Hematopoietic multipotent progenitor cell treated with erythropoietin and hydrocortisone succinate and interleukin-3 and kit ligand, for 8 days (in vitro differentiated cells): ENCODE measurements at places on chromosomes 7 and 10.

- DNase-seq, result no peak
Measured at GRCh38 chr7:82050792-82051191, 280.9 kb upstream of the HGF start.

GRCh38 chr10:98417973-98418664 lies 3.1 kb upstream of the PYROXD2 start:
- no peak for DNase-seq

DNA sequence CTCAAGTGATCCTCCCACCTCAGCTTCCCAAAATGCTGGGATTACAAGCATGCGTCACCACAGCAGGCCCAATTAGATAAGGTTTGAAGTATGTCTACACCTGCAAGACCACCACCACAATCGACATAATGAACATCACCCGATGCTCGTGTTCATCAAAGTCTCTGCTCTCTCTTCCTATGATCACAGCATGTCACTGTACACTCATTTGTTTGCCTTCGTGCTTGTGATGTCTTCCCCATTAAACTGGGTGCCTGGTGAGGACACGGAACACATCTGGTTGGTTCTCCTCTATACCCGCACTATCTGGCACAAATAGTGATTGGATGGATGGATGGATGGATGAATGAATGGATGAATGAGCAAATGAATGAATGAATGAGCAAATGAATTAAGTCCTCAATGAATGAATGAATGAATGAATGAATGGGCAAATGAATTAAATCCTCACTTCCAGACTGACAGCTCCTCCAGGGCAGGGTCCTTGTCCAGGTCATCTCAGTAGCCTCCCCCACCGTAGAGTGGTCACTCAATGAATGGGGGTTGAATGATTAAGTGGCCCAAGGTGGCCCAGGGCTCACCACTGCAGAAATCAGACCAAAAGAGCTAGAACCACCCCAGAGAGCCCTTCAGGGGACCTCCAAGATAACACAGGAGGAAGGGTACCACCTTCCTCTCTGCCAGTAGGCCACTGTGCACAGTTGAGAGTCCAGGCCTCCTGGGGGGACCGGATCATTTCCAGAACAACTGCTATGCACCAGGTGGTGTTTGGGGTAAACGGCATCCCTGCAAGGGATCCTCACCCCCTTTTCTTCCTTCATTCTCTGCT lies 101.9 kb upstream of the TNRC18 start:
- DNase-seq, result peak; percentile 55

- DNase-seq, result no peak
Measured at GRCh38 chr10:30420766-30421165, 13.2 kb upstream of the MAP3K8 start.

- peak; percentile 39 for DNase-seq
Measured at GRCh38 chr7:96075510-96076349, 246.2 kb downstream of the SLC25A13 start.

DNA sequence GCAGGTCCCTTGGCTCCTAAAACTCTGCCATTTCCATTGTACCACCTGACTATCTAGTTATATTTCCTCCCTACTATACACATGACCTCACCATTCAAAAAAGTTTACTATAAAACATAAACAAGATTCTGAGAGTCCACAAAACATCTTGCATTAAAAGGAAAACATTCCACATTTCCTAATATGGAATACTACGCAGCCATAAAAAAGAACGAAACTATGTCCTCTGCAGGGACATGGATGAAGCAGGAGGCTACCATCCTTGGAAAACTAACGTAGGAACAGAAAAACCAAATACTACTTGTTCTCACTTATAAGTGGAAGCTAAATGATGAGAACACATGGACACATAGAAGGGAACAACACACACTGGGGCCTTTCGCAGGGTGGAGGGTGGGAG lies 48.3 kb downstream of the SVIL start:
- no peak for DNase-seq

- no peak for DNase-seq
Measured at GRCh38 chr10:86287110-86287793, 79.3 kb downstream of the GRID1 start.

- no peak for DNase-seq
Measured at GRCh38 chr10:10141782-10142382, 875.8 kb upstream of the CELF2 start.
